Effector memory CD8-positive, alpha-beta T cell (primary cell): ENCODE measurements at places on chromosomes 2 and 18.

DNA sequence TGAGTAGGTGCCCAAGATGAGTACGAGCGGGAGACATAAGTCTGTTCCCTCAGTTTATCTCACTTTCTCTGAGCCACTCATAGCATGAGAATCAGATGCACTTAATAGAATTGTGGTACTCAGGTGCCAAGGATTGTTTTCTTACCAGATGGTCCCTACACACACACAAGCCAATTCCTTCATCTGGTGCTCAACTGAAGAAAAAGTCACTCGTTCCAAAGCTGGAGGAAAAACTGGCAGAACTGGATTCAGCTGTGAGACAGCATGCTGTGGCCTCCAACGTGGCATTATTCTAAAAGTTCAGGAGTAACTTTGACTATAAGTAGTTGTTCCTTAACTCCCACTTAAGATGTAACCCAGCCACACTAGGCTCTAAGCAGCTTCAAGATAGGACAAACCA is 33.4 kb upstream of the ABCA12 start:
- DNase-seq = no peak

- no peak for DNase-seq
These were observed 49.4 kb downstream of the RHOB start for GRCh38 chr2:20496076-20496872.

GRCh38 chr2:65532937-65533336 is 100.5 kb upstream of the SPRED2 start:
- no peak for DNase-seq

DNA sequence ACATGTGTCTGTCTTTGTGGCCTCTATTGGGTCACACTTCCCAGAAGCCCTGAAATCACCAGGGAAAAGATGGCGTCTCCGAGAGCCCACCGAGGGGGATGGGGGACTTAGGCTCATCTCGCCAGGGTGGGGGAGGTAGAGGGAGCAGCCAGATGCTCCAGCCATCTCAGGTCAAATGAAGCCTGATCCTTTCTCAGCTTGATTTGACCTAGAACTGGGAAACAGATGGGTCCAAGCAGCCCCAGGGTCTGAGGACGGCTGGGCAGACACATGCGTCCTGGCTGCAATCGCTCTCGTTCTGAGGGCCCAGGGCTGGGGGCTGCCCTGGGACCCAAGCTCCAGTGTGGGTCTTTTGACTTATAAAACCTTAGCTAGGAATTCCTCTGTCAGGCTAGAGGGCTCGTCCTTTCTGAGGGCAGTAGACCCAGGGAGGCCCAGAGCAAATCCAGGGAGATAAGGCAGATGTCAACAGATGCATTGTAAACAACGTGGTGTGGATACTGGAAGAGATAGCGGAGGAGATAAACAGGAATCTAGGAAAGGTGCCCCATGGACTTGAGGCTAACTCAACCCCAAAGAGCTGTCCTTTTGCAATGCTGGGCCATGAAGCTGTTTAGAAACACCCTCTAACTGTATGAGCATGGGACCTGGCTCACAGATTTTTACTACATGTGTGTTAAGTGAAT is 127.7 kb downstream of the MYCN start:
- no peak for DNase-seq

GRCh38 chr2:10382354-10383061 is 65.6 kb downstream of the ODC1 start:
- peak; percentile 50 for DNase-seq

GRCh38 chr2:2456721-2457120 is 125.6 kb upstream of the MYT1L start:
- DNase-seq = no peak

DNA sequence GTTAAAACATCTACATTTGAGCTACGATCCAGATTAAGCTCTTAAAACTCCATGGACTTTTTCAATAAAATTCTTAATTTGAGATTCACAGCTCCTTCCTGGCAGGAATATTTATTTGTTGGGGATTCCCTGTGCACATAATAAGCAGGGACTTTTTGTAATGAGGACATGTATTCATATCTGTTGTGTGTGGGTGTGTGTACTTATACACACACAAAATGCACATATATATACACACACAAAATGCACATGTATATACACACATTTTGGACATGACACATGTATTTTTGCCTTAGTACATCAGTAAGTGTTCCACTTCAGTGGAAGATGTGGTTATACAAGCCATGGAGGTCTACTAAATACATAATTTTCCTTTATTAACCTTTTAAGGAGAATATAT is 1131.1 kb upstream of the CDH2 start:
- DNase-seq = no peak

DNA sequence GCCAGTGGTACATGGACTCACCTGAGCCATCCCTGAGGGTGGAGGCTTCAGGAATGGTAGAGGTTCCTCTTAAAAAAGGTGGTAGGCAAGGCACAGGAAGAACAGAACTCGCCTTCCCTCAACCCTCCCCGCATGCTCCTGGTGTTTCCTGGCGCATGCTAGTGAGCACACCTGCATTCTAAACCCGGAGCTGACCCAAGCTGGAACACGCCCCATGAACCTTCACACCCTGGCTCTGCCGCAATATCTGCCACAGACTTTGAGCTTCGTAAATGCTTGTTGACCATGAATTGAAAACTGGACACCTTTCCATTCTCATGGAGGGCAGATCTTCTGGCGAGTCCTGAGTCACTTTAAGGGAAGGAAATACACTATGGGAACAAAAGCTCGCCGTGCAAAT is 601.3 kb upstream of the RAB6C start:
- no peak for DNase-seq
